Kidney (tissue), 22 donors: ENCODE measurements at places on chromosomes 5 and 9. TPM values are rescaled to one million over a fixed set of nuclear protein-coding genes. Genes with fewer than 3 reads are reported as not detected.
A peak's percentile ranks its signal among the peaks of the same experiment; 100 is the strongest.

The PCDHGB2 gene
- polyA plus RNA-seq: not detected

The PCDH1 gene
- 37.3 TPM for polyA plus RNA-seq

The ACOT12 gene
- polyA plus RNA-seq: 2.2 TPM

The TAF11L10 gene
- not detected for polyA plus RNA-seq

GRCh38 chr5:3896098-3896497 lies 300.5 kb downstream of the IRX1 start:
- DNase-seq: no peak

GRCh38 chr5:65151614-65152013 lies 330.1 kb downstream of the ADAMTS6 start:
- no peak for DNase-seq

DNA sequence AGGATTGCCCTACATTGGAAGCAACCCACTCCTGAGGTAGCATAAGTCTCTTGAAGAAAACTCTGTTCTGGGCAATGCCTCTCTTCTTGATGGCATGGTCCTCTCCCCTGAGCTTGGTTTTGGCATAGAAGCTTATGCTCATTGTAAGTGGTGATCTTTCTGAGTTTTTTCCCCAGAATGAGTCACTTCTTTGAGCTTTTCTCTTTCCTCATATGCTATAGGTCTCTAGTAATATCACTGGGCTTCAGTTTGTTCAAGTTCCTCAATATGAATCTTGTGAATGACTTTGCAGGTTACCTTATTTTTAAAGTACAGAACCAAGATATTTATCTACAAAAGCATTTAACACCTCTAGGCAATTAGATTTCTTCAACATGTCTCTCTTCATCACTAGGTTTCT lies 76.5 kb upstream of the ATG10 start:
- DNase-seq: no peak

- peak; percentile 93 for DNase-seq
Measured at GRCh38 chr9:129885670-129886106, 50.4 kb downstream of the USP20 start.

- no peak for DNase-seq
Measured at GRCh38 chr9:84340535-84340934, at the start of gene SLC28A3. Gene SLC28A3, minus strand, starts transcription at chr9:84340758. Its CDS starts 125 bp downstream, at chr9:84340633.

The SV2C gene
- not detected for polyA plus RNA-seq

- DNase-seq: peak; percentile 75
Measured at GRCh38 chr5:150498501-150498900, 9.4 kb upstream of the NDST1 start.

- no peak for DNase-seq
Measured at GRCh38 chr5:157930710-157931109, 71.8 kb upstream of the CLINT1 start.

The FCN1 gene
- 3.2 TPM for polyA plus RNA-seq

DNA sequence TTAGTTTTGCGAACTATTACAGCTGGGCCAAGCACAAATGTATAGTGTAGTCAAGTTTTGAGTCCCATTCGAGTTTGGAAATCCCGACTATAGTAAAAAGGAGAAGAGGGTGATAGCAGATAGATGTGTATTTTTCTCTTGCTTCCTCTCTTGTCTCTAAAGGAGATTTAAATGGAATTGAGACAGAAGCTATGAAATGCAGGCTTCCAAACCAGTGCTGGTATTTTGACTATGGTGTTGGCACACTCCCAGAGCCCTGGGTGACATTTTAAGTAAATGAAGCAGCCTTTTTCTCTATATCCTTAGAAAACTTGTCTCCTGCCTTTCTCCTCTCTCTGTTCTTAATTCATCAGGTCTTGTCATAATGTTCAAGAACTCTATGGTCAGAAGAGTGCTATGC lies 17.7 kb upstream of the AUH start:
- DNase-seq: no peak

The SLC6A19 gene
- 69.3 TPM for polyA plus RNA-seq

DNA sequence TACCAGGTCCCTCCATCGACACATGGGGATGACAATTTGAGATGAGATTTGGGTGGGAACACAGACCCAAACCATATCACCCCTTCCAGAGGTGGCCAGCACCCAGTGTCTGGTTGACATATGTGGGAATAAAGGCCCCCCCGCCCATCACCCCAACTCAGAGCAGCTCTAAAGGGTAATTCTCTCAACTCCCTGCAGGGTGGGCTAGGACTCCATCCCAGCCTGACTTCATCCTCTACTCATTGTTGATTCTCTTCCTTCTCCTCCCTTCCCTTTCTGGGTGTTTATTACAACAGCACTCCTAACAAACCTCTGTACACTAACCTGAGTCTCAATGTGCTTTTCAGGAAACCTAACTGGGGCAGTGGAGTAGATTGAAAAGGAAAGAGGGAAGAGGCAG lies 339.9 kb downstream of the ACTL7B start:
- DNase-seq: no peak
